Ovary (tissue), 10 donors: ENCODE measurements at places on chromosomes 4 and X. TPM values are rescaled to one million over a fixed set of nuclear protein-coding genes. Genes with fewer than 3 reads are reported as not detected.
A peak's percentile ranks its signal among the peaks of the same experiment; 100 is the strongest.

GRCh38 chr4:78119698-78120097 lies 62.6 kb downstream of the FRAS1 start:
- DNase-seq, result no peak
- H3K4me3 ChIP-seq, result no peak overlapping the region
- H3K4me1 ChIP-seq, result no peaks in the 10 kb centered on the region
- H3K36me3 ChIP-seq, result no peaks in the 10 kb centered on the region
- H3K27me3 ChIP-seq, result no peaks in the 10 kb centered on the region
- no peak overlapping the region for H3K27ac ChIP-seq

GRCh38 chr4:94304365-94304971 lies 38.2 kb downstream of the HPGDS start:
- H3K4me3 ChIP-seq, result no peak overlapping the region
- H3K36me3 ChIP-seq, result no peaks in the 10 kb centered on the region
- DNase-seq, result no peak

DNA sequence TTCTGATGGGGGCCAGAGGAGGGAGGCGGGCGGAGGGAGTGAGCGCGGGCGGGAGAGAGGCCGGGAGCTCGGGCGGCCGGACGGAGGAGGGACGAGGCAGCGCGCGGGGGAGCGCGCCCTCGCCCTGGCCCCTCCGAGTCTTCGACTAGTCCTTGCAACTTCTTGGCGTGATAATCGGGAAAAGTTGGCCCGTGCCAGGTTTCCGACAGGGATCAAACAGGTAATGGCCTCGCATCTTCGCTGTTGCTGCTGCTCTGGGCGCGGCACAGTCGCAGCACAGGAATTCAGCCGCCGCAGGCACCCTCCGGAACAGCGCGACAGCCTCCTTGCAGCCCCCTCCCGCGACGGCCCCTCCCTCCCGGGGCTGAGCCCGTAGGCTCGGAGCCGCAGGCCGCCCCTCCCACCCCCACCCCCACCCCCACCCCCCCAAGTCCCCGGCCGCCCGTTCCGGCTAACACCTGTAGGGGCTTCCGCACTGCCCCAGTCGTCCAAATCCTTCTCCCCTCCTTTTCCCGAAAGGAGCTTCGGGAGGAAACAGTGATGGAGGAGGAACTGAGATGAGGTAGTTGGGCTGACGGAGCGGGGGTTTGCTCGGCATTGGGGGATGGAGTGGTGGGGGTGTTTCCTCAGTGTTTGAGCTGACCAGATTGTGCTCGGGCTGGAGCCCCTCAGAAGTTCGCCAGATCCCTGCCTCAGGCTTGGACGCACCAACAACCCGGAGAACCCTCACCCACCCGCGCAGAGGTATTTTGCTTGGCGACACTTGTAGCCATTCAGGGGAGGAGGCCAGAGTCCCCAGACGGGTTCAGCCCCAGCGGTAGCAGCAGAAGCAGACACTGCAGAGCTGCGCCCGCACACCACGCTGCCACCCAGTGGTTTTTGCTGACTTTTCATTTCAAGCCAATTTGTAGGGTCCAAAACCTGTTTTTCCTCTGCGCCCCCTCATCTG lies at the start of gene FGF13:
TSS of gene FGF13 (minus strand) at position 319 of the 949 bp plus-strand sequence. CDS start 714 bp downstream, outside the sequence.
- no peaks in the 10 kb centered on the region for H3K27me3 ChIP-seq
- no peaks in the 10 kb centered on the region for H3K36me3 ChIP-seq
- no peak within 1 kb of the TSS for H3K27ac ChIP-seq
- peak; percentile 39 for DNase-seq
- H3K4me1 ChIP-seq, result no peaks in the 10 kb centered on the region

DNA sequence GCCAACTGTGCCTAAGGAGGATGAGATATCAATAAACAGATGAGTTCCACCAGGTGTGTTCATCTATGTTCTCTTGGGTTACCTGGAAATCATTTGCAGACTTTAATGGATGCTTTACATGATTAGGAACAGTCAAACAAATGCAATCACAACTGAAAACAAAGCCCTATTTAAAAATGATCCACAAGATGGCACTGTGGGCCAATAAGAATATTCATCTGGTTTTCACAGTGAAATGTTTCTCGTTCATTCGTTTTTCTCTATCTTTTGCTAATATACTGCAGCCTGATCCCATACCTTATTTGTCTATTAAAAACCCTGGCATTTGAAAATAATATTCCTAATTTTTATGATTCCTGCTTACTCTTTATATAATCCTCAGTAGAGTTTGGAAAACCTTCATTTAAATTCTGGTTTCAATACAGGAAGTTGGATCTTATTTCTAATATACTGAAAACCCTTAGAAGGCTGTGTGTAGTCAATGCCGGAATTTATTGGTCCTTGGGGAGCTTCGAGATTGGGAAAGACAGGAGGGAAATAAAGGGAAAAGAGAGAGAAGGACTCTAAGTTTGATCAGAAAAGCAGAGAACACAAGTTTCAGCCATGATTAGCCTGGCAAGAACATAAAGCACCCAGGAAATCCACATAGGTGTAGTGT lies 63.8 kb upstream of the TAPT1 start:
- no peaks in the 10 kb centered on the region for H3K36me3 ChIP-seq
- no peak for DNase-seq
- no peak overlapping the region for H3K4me3 ChIP-seq
- H3K4me1 ChIP-seq, result no peaks in the 10 kb centered on the region
- no peak overlapping the region for H3K27ac ChIP-seq

DNA sequence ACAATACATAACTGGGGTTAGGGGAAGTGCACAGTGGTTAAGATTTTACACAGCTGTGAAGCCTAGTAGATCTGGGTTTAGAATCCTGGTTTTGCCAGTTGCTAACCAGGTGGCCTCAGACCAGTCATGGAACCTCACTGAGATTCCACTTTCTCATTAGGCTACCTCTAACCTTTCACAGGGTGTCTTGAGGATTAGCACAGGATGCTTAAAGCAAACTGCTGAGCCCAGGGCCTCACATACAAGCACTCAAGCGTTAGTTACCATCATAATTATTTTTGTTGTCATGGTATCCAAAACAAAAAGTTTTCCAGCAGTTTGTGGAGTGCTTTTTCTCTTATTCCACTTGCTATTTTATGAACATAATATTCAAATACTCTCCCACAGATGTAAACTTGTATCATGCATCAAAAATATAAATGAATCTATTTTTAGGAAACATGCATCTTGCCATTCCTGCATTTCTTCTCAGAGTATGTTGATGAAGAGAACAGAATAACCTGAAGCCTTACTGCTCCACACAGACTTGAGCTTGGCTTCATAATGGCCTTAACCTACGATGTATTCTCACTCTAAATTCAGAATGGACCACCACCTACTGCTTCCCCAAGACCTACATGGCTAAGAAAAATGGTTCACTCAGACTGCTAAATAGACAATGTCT lies 12.6 kb downstream of the AP1S2 start:
- H3K4me3 ChIP-seq, result no peak overlapping the region
- H3K36me3 ChIP-seq, result no peaks in the 10 kb centered on the region
- no peaks in the 10 kb centered on the region for H3K4me1 ChIP-seq
- no peaks in the 10 kb centered on the region for H3K27me3 ChIP-seq

DNA sequence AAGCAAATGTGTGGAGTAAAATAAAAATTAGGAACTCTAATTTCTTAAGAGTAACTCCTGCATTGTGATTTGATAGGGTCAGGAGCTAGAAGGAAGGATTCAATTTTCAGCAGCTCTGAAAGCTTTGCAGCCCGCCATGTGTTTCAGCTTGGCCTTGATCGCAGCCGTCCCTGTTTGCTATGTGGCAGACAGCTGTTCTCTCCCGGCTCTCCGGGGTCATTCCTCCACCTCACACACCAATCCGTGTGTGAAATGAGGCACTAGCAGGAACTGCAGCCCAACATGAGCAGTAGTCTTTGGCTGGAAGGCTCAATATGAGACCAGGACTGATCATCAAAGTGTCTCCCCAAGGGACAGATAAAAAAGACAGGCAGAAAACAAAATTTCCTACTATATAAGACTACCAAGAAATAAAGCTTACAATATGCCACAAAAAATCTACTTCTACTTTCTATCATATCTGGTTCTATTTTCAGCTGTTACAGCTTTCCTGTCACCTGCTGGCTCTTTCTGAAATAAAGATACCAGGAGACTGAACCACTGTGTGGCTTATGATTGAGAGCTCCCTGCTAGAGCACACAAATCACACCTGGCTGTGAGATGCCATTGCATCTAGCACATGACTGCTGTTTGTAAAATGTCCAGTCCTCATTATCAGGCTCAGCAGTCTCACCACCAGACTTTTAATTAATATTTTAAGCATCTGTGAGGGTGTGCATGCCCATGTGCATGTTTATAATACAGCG lies 44.1 kb upstream of the SEC24B start:
- no peak overlapping the region for H3K27ac ChIP-seq
- H3K27me3 ChIP-seq, result no peaks in the 10 kb centered on the region
- peak; percentile 27 for DNase-seq
- H3K4me1 ChIP-seq, result peaks cover 4% of the 10 kb centered on the region
- no peak overlapping the region for H3K4me3 ChIP-seq
- H3K36me3 ChIP-seq, result no peaks in the 10 kb centered on the region

DNA sequence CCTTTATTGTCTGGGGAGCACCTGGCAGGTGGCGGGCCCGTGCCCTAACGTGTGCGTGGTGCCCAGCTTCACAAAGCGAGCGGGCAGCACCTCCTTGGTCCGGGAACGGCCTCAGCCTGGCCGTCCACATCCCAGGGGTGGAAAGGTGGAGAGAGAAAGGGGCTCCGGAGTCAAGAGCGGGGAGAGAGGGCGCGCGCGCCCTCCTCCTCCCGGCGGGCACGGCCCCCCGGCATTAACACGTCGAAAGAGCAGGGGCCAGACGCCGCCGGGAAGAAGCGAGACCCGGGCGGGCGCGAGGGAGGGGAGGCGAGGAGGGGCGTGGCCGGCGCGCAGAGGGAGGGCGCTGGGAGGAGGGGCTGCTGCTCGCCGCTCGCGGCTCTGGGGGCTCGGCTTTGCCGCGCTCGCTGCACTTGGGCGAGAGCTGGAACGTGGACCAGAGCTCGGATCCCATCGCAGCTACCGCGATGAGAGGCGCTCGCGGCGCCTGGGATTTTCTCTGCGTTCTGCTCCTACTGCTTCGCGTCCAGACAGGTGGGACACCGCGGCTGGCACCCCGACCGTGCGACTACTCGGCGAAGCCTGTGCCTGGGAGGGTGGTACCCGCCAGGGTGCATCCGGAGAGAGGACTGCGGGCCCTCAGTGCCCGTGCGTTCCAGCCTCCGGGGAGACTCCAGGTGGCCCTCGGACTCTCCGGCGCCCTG lies at the start of gene KIT:
TSS of gene KIT (plus strand) at position 407 of the 701 bp plus-strand sequence. CDS start at position 465, 58 bp downstream.
- peaks cover 4% of the 10 kb centered on the region for H3K4me1 ChIP-seq
- H3K27me3 ChIP-seq, result no peaks in the 10 kb centered on the region
- no peaks in the 10 kb centered on the region for H3K36me3 ChIP-seq
- DNase-seq, result peak; percentile 86

GRCh38 chr4:73109493-73109892 lies 40.0 kb upstream of the COX18 start:
- no peak for DNase-seq
- no peaks in the 10 kb centered on the region for H3K27me3 ChIP-seq
- no peaks in the 10 kb centered on the region for H3K36me3 ChIP-seq
- H3K4me1 ChIP-seq, result no peaks in the 10 kb centered on the region
- no peak overlapping the region for H3K27ac ChIP-seq

The HTR2C gene
- not detected for polyA plus RNA-seq

DNA sequence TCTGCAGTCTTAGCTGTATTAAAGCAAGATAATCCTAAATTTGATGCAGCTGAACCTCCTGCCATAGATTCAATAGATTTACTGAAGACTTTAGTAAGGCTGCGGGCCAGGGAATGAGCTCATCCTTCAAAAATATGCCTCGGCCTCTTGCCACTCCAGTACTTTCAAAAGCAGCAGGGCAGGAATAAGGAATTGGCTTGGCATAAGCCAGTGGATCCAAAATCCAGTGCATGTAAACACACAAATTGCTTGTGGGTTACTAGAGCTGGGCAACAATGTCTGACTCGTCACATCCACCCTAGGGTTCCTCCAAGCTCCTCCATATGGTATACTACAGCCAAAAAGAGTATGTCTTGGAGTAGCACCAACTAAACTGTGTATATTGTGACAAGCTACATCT lies 165.0 kb downstream of the AMELX start:
- no peak for DNase-seq
- no peak overlapping the region for H3K27ac ChIP-seq
- H3K4me1 ChIP-seq, result peaks cover 3% of the 10 kb centered on the region
- H3K36me3 ChIP-seq, result no peaks in the 10 kb centered on the region
